ENCODE measurements at places on chromosomes 12 and 14. TPM values are rescaled to one million over a fixed set of nuclear protein-coding genes. Genes with fewer than 3 reads are reported as not detected.

GRCh38 chr12:64216239-64216638 lies 5.9 kb downstream of the KICS2 start:
- peaks cover 2% of the 10 kb centered on the region for H3K36me3 ChIP-seq
- H3K4me1 ChIP-seq = peaks cover 11% of the 10 kb centered on the region
- H3K27ac ChIP-seq = no peak overlapping the region

GRCh38 chr12:130460611-130461446 lies 123.1 kb downstream of the PIWIL1 start:
- no peaks in the 10 kb centered on the region for H3K36me3 ChIP-seq
- no peak overlapping the region for H3K4me3 ChIP-seq
- no peaks in the 10 kb centered on the region for H3K4me1 ChIP-seq
- H3K27ac ChIP-seq = no peak overlapping the region

DNA sequence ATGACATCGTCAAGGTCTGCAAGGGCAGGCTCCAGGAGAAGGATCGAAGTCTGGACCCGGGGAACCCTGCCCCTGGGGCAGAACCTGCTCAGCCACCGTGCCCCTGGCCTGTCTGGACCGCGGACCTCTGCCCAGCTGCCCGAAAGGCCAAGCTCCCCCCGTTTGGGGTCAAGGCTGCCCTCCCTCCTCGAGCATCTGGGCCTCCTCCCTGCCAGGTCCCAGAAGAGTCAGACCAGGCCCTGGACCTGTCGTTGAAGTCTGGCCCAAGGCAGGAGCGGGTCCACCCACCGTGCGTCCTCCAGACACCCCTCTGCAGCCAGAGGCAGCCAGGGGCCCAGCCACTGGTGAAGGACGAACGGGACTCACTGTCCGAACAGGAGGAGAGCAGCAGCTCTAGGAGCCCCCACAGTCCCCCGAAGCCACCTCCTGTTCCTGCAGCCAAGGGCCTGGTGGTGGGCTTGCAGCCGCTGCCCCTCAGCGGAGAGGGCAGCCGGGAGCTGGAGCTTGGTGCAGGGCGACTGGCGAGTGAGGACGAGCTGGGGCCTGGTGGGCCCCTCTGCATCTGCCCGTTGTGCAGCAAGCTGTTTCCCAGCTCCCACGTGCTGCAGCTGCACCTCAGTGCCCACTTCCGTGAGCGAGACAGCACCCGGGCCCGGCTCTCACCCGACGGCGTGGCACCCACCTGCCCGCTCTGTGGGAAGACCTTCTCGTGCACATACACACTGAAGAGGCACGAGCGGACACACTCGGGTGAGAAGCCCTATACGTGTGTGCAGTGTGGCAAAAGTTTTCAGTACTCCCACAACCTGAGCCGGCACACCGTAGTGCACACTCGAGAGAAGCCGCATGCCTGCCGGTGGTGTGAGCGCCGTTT lies 856 bp downstream of the ZBTB42 start:
- H3K27me3 ChIP-seq = no peaks in the 10 kb centered on the region
- peaks cover 2% of the 10 kb centered on the region for H3K4me1 ChIP-seq
- H3K36me3 ChIP-seq = no peaks in the 10 kb centered on the region

DNA sequence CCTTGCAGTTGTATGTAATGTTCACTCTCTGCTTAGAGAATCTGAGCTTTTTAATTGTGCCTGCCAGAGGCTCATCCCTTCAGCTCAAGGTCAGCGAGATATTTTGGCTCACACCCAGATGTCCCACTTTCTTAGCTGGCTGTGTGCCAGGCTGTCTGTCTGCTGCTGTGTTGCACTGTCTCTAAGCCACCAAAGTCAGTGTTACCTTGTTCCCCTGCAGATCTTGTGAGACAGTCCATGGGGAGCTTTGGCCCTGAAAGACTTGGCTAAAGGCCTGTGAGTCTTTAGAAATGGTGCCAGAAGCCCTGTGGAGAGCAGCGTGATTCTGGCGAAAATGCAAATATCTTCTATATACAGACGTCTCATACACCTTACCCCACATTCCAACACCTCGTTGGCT lies 293.7 kb downstream of the TTC6 start:
- DNase-seq = no peak
- H3K27ac ChIP-seq = no peak overlapping the region
- no peaks in the 10 kb centered on the region for H3K4me1 ChIP-seq
- no peak overlapping the region for H3K4me3 ChIP-seq

- DNase-seq = no peak
- no peak overlapping the region for H3K4me3 ChIP-seq
- H3K27me3 ChIP-seq = no peaks in the 10 kb centered on the region
- H3K36me3 ChIP-seq = peaks cover 7% of the 10 kb centered on the region
- H3K4me1 ChIP-seq = no peaks in the 10 kb centered on the region
Observed at GRCh38 chr12:15698377-15698871, 90.8 kb downstream of the EPS8 start.

CCDC196 gene
- 1.3 TPM for polyA plus RNA-seq

DNA sequence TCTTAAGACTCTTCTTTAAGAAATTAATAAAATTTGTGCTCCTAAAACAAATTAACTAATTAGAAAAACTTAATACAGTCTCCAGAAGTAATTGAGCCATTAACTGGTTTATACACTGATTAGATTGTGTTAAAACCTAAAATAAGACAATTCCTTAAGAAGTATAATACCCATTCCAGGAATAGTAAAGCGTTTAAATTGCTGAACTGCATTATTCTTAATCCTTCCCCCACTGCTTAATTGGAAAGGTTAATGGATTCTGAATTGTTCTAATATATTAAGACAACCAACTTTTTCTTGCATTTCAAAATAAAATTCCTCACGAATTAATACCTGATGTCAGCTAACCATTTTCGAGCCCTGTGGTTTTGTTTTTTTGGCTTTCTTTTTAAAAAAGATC lies 128.4 kb downstream of the KICS2 start:
- DNase-seq = no peak
- H3K27me3 ChIP-seq = no peaks in the 10 kb centered on the region
- H3K27ac ChIP-seq = no peak overlapping the region
- no peak overlapping the region for H3K4me3 ChIP-seq

GRCh38 chr14:91159182-91159581 lies 45.3 kb downstream of the DGLUCY start:
- no peak for DNase-seq
- H3K4me3 ChIP-seq = no peak overlapping the region
- H3K36me3 ChIP-seq = peaks cover 55% of the 10 kb centered on the region

GRCh38 chr14:92670160-92670559 lies 78.3 kb downstream of the LGMN start:
- DNase-seq = no peak
- H3K27ac ChIP-seq = no peak overlapping the region
- H3K27me3 ChIP-seq = no peaks in the 10 kb centered on the region

GRCh38 chr12:48716493-48717251 lies at the start of gene CCNT1:
Gene CCNT1 (minus strand): TSS chr12:48716707. CDS start chr12:48716675, 32 bp downstream.
- H3K36me3 ChIP-seq = peaks cover 24% of the 10 kb centered on the region
- H3K4me3 ChIP-seq = peak within 1 kb of the TSS; percentile 76
- H3K4me1 ChIP-seq = peaks cover 8% of the 10 kb centered on the region

DNA sequence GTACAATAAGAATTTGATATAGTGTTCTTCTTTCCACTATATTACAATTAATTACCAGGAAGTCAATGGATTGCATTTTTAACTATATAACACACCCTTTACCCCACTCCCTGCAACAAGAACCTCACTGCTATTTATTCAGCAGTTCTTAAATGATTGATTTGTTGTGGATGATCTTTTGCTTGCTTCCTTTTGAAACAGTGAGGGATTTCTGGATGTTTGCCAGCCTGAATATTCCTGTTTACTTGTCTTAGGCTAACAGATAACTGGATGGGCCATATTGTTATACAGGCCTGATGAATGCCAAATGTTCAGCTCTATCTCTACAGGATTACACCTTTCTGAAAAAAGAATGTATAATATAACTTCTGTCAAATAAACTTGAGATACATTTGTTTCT lies 497.6 kb downstream of the APAF1 start:
- no peak for DNase-seq
- no peaks in the 10 kb centered on the region for H3K36me3 ChIP-seq
- no peaks in the 10 kb centered on the region for H3K4me1 ChIP-seq
- H3K27me3 ChIP-seq = no peaks in the 10 kb centered on the region

SERPINA12 gene
- 0.54 TPM for polyA plus RNA-seq

ZNF384 gene
- polyA plus RNA-seq = 82.3 TPM

GTF2H3 gene
- 6.7 TPM for polyA plus RNA-seq

DNAH10 gene
- 0.50 TPM for polyA plus RNA-seq

DNA sequence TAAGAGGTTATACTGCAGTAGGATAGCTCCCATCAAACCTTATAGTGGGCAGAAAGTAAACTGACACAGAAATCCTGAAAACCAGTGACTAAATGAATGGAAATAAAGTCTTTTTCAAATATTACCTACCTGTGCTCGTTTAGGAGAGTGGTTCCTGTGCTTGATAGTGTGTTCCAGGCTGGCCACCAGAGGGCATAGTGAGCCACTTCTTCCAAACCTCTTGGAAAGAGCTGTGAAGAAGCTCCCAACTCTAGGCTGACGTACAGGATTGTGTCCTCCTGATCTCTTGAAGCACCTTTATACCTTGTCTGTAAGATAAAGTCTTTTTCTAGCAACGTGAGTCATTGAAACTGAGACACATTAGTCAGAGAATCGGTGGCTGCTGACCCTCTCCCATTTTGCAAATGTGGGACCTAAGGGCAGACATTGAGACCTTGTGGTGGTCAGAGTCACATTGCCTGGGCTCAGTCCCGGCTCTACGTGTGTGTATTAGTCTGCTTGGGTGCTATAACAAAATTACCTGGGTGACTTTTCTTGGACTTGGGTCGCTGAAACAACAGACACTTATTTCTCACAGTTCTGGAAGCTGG lies 17.6 kb downstream of the TDP1 start:
- H3K4me1 ChIP-seq = no peaks in the 10 kb centered on the region
- no peak overlapping the region for H3K27ac ChIP-seq
- H3K4me3 ChIP-seq = no peak overlapping the region
- H3K27me3 ChIP-seq = no peaks in the 10 kb centered on the region

DNA sequence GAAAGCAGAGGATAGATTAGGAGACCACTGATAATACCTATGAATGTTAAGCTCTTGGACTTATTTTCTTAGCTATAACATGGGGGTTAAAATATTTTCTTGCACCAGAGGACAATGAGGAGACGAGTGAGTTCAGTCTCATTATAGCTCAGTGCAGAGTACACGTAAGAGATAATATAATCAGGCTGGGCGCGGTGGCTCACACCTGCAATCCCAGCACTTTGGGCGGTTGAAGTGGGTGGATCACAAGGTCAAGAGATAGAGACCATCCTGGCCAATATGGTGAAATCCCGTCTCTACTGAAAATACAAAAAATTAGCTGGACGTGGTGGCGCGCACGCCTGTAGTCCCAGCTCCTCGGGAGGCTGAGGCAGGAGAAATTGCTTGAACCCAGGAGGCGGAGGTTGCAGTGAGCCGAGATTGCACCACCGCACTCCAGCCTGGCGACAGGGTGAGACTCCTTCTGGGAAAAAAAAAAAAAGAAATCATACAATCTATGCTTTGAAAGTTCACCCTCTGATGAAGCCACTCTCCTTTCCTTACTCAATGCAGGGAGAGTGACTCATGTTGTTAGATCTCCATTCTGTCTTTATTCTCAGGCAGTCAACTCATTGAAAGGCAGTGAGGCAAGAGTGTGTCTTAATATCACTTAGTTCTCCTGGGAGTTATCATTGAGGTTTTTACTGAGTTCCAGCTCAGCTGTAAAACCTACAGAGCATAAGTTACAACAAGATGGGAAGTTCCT lies 134.2 kb downstream of the SYNE2 start:
- DNase-seq = peak; percentile 68
- peak overlapping the region; percentile 73 for H3K27ac ChIP-seq
- H3K36me3 ChIP-seq = peaks cover 15% of the 10 kb centered on the region
- no peak overlapping the region for H3K4me3 ChIP-seq
- H3K27me3 ChIP-seq = no peaks in the 10 kb centered on the region

GRCh38 chr14:100438271-100438670 lies 115.1 kb downstream of the SLC25A47 start:
- H3K27ac ChIP-seq = no peak overlapping the region
- DNase-seq = no peak
- H3K4me1 ChIP-seq = peaks cover 17% of the 10 kb centered on the region
- H3K36me3 ChIP-seq = no peaks in the 10 kb centered on the region
- no peaks in the 10 kb centered on the region for H3K27me3 ChIP-seq
- H3K4me3 ChIP-seq = no peak overlapping the region

RSRC2 gene
- 38.1 TPM for polyA plus RNA-seq

DNA sequence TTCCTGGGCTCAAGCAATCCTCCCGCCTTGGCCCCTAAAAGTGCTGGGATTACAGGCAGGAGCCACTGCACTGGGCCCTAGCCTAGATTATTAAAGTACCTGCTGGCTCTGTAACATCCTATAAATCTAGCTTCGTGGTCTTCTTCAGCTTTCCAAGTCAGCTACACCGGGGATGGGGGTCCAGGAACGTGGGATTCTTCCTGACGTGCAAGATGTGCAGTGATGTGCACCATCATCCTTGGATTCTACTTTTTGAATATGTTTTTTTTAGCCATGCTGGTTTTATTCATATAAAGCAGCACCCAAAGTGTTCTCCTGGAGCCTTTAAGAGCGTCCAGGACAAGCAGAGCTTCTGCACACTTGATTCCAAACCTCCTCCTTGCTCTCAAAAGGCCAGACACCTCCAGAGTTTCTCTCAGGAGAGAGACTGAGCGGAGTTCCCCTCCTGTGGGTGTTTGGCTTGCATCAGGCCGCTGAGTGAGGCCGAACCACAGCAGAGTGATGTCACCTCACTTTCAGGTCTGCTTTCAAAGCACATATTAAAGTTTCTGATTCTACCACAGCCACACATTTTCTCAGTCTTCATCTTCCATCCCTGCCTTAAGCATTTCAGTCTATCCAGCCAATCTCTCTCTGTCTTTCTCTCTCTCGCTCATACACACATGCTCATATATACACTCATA lies 33.4 kb downstream of the VCPKMT start:
- no peaks in the 10 kb centered on the region for H3K36me3 ChIP-seq
- H3K4me1 ChIP-seq = peaks cover 3% of the 10 kb centered on the region
- no peak for DNase-seq
- H3K27ac ChIP-seq = peak overlapping the region; percentile 83

GNB3 gene
- not detected for polyA plus RNA-seq

GRCh38 chr12:11577658-11578260 lies 71.7 kb upstream of the ETV6 start:
- H3K27me3 ChIP-seq = no peaks in the 10 kb centered on the region
- H3K36me3 ChIP-seq = no peaks in the 10 kb centered on the region
- no peak for DNase-seq
- no peak overlapping the region for H3K4me3 ChIP-seq

GRCh38 chr14:66403183-66403582 lies 83.0 kb upstream of the CCDC196 start:
- H3K27me3 ChIP-seq = no peaks in the 10 kb centered on the region
- no peaks in the 10 kb centered on the region for H3K36me3 ChIP-seq
- DNase-seq = peak; percentile 33
- no peaks in the 10 kb centered on the region for H3K4me1 ChIP-seq
- no peak overlapping the region for H3K27ac ChIP-seq
- H3K4me3 ChIP-seq = no peak overlapping the region

ADCY6 gene
- 14.1 TPM for polyA plus RNA-seq

DNA sequence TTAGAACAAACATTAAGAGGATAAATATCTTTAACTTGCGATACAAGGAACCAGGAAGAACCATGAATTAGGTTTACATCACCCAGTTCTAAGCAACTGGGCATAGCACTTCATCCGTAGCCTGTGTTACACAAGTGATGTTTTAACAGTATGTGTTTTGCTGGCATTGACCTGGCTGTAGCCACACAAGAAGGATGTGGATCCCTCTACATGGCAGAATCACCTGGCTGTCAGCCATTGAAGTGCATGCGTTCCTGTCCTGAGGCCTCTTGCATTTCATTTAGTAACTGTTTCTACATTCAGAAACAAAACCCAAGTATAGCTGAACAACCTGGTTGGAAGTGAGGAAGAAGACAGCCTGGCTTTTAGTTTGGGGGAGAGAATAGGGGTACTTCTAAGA lies 72.2 kb downstream of the TGFB3 start:
- no peaks in the 10 kb centered on the region for H3K36me3 ChIP-seq
- no peak overlapping the region for H3K4me3 ChIP-seq
- DNase-seq = no peak
